Mammary epithelial cell (primary cell): ENCODE measurements at places on chromosomes 7 and 10. TPM values are rescaled to one million over a fixed set of nuclear protein-coding genes. Genes with fewer than 3 reads are reported as not detected.

TCAF1 gene
- total RNA-seq: 29.2 and 37.5 TPM in 2 replicates

DNA sequence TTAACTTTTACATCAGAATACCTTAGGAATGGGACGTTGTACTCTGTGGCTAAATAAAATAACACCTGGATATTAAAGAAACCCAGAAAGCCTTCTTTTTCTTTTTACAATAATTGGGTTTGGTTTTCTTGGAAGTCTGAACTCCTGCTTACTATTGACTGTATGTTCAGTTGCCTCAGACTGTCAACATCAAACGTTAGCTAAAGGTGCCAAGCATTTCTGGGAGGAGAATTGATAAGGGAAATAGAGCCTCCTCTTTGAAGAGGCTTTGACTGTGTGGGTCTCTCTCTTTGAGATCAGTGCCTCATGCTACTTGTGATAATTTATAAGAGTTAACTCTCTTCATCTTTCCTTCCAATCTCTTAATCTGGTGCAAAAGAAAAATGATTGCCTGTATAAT lies 224.7 kb upstream of the BMPER start:
- DNase-seq: no peak

- DNase-seq: no peak
Measured at GRCh38 chr7:118129041-118129795, 54.7 kb upstream of the LSM8 start.

TRUB1 gene
- total RNA-seq: 35.0 TPM

AKR1C3 gene
- total RNA-seq: 11.3 and 18.8 TPM in 2 replicates
